Activated CD4-positive, alpha-beta memory T cell treated with anti-CD3 and anti-CD28 coated beads for 36 hours (primary cell): ENCODE measurements at places on chromosomes 12 and 14. TPM values are rescaled to one million over a fixed set of nuclear protein-coding genes. Genes with fewer than 3 reads are reported as not detected.

Gene BIN2
- total RNA-seq = 64.6 TPM

Gene DPPA3
- not detected for total RNA-seq

Gene ZDHHC22
- total RNA-seq = not detected

Gene MDGA2
- total RNA-seq = not detected

Gene GPR68
- 6.9 TPM for total RNA-seq

DNA sequence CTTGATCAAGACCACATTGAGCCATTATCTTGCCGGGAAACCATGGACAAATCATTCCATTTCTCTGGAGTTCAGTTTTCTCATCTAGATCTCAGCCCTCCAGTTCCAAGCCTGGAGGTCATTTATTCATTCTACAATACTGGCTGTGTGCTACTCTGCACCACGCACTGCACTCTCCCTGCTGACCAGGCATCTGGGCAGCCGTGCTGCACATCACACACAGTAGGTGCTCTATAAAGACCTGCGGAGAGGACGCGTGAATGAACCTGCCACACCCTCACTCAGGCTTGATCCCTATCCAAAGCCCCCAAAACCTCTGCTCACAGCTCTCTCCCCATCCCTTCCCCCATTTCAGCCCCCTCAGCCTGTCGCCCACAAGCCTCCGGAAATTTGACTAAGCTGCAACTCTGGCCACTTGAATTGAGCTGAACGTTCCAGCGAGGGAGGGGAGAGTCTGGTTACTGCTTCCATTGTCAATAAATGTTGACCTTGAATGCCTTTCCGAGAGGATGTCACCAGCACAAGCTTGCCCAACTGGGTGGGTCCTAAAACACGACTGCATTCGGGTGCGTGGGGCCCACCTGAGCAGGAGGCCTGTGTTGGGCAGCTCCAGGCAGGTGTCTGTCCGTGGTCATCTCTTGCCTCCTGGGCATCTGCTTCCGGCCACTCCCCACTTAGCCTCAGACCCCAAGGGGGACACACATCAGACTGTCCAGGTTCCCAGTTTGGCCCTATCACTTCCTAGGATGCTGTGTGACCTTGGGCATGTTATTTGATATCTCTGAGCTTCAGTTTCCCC is 17.8 kb downstream of the FAIM2 start:
- H3K27ac ChIP-seq = no peak overlapping the region
- no peaks in the 10 kb centered on the region for H3K36me3 ChIP-seq
- H3K4me1 ChIP-seq = no peaks in the 10 kb centered on the region
- DNase-seq = no peak
- no peak overlapping the region for H3K4me3 ChIP-seq
- H3K27me3 ChIP-seq = peaks cover 8% of the 10 kb centered on the region

- H3K27ac ChIP-seq = no peak overlapping the region
- DNase-seq = no peak
- H3K4me3 ChIP-seq = no peak overlapping the region
- peaks cover 44% of the 10 kb centered on the region for H3K36me3 ChIP-seq
- H3K4me1 ChIP-seq = peaks cover 2% of the 10 kb centered on the region
Observed at GRCh38 chr12:131747276-131748177, 36.6 kb downstream of the SFSWAP start.

- peaks cover 53% of the 10 kb centered on the region for H3K36me3 ChIP-seq
- no peak for DNase-seq
- H3K27ac ChIP-seq = no peak overlapping the region
- peaks cover 23% of the 10 kb centered on the region for H3K4me1 ChIP-seq
- H3K27me3 ChIP-seq = no peaks in the 10 kb centered on the region
- H3K4me3 ChIP-seq = no peak overlapping the region
Observed at GRCh38 chr12:104292872-104293794, 10.4 kb upstream of the EID3 start.

DNA sequence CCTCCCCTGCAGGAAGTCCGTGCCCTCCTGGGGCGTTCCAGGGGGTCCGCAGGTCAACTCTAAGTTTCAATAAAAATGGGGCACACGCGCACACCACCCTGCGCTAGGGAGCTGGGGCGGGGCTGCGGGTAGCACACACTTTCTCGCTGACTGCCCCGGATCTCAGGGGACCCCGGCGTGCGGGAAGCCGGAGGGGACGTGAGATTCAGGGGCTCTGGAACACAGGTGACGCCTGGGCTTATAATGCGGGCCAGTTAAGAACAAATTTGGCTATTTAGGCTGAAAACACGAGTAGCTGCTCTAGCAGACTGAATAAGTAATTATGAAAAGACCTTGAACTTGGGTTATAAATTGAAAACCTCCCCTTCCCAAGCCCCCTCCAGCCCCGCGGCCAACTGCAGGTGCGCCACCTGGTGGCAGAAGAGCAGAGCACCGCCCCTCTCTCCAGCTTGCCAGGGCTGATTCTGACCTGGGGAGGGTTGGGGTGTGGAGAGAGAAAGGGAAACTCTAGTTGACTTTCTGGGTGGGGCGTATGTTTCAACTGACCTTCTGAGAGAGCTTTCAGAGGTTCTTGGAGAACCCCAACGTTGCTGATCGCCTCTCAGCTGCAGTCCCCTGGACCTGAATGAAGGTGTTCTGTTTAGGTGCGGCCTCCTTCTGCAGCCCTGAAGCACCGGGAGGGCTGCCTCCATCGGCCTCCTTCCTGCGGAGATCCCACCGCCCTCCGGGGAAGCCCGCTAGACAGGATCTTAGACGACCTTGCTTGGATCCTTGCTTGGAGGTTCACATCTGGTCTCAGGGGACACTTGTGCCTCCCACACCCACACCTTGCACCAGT is 118.4 kb upstream of the EVL start:
- H3K27me3 ChIP-seq = peaks cover 19% of the 10 kb centered on the region
- no peak overlapping the region for H3K27ac ChIP-seq
- H3K36me3 ChIP-seq = no peaks in the 10 kb centered on the region

- H3K27ac ChIP-seq = no peak overlapping the region
- H3K4me1 ChIP-seq = no peaks in the 10 kb centered on the region
- no peaks in the 10 kb centered on the region for H3K36me3 ChIP-seq
- DNase-seq = no peak
- H3K27me3 ChIP-seq = no peaks in the 10 kb centered on the region
Observed at GRCh38 chr14:29042551-29042950, 276.0 kb downstream of the FOXG1 start.

DNA sequence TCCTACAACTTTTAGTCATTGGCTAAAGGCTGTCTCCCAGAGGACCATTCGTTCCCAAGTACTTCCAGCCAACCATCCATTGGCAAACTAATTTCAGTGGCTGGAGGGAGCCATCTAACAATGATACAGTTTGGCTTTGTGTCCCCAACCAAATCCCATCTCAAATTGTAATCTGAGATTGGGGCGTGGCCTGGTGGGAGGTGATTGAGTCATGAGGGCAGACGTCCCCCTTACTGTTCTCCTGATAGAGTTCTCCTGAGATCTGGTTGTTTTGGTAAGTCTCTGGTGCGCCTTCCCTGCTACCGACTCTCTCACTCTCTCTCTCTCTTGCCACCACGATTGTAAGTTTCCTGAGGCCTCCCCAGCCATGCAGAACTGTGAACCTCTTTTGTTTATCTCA is 99.7 kb upstream of the FUT8 start:
- no peak overlapping the region for H3K27ac ChIP-seq
- peaks cover 9% of the 10 kb centered on the region for H3K4me1 ChIP-seq
- no peak for DNase-seq
- H3K27me3 ChIP-seq = no peaks in the 10 kb centered on the region
- H3K4me3 ChIP-seq = no peak overlapping the region
- H3K36me3 ChIP-seq = no peaks in the 10 kb centered on the region
